ENCODE measurements at places on chromosomes 2 and 18. TPM values are rescaled to one million over a fixed set of nuclear protein-coding genes. Genes with fewer than 3 reads are reported as not detected.
A peak's percentile ranks its signal among the peaks of the same experiment; 100 is the strongest.

The FOXI3 gene
- not detected for total RNA-seq

The CFC1 gene
- total RNA-seq = not detected

The HJURP gene
- total RNA-seq = 42.4 TPM

The ABCG5 gene
- not detected for total RNA-seq

The ALK gene
- total RNA-seq = not detected

The CIB4 gene
- not detected for total RNA-seq

The GULP1 gene
- total RNA-seq = 43.0 TPM

The SERPINB2 gene
- 0.24 TPM for total RNA-seq

The LOXHD1 gene
- total RNA-seq = not detected

The KCNG2 gene
- not detected for total RNA-seq

DNA sequence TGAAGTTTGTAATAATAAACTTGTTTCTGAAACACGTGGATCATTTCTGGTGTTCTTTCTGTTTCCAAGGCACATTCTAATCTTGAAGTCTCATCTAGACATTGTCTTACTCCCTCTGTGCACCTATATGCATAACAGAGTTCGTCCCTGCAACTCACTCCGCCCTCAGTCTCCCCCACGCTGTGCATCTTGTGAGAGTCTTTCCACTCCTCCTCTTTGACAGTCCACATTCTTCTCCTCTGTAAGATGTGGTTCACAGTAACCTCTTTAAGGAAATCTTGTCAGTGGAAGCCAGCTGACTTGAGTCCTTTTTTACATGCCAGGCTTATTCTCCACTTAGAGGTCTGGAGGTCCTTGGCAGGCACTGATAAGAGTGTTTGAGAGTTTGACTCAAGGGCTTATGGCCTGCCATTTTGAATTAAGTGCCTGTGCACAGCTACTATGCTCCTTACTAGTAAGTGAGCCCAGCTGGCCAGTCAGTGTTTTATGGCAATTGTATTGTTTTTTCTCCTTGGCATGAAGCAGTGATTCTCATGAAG is 108.9 kb upstream of the IL1R2 start:
- DNase-seq = no peak

- peak; percentile 67 for DNase-seq
Measured at GRCh38 chr2:223088866-223089265, 36.9 kb downstream of the KCNE4 start.

DNA sequence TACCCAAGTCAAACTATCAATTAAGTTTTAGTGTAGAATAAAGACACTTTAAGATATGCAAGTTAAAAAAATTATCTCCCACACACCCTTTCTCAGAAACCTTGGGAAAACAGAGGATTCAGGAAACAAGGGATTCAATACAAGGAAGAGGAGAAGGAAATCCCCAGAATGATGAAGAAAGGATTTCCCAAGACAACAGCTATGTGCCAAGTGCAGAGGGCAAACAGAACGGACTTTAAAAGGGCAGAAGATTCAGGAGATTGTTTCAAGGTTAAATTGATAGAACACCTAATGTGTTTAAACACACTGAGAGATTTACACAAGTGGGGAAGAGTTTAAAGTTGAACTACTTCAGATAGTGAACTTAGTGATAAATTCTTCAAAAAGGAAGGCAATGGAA is 71.5 kb upstream of the EPAS1 start:
- DNase-seq = peak; percentile 79

DNA sequence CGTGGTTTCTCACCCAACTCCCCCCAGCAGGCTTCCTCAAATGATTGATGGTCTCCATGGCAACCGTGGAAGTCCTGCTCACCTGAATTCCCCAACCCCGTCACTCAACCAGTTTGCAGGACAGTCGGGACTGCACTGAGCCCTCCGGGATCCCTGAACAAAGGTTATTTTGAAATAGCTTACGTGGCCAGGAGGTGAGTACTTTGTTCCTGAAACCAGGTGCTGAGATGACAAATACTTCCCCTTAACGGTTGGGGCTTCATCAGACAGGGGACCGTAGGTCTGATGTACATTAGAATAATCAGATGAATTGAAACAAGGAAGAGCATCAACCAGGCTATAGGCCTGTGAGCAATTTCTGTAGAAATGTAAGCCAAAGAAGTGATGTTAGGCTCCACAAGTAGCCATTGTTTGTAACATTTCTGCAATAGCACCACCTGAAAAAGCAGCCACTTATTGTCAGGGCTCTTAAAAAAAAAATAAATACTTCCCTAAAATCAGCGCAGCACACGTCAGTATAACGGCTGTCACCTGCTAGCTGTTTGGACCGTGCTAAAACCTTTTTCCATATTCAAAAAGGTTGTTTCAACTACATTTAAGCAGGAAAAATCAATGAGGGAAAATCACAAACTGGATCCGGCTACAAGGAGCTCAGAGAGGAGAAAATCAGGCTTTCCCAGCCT is 206.4 kb upstream of the ID2 start:
- no peak for DNase-seq

DNA sequence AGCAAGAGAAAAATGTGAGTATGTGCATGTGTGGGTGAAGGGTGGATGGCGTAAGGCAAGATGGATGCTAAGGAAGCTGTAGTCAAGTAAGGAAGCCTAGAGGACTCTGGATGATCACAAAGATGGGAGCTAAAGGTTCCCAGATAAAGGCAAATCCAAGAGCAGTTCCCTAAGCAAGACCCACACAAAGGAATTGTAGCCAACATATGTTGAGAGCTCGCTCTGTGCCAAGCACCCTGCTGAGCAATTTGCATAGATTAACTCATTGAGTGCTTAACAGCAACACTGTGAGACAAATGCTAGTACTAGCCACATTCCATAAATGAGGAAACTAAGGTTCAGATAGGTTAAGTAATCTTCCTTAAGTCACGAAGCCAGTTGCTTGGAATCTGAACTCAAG is 132.6 kb downstream of the C1D start:
- no peak for DNase-seq

- no peak for DNase-seq
Measured at GRCh38 chr2:118056165-118056534, 32.1 kb upstream of the INSIG2 start.

- DNase-seq = no peak
Measured at GRCh38 chr2:68119504-68119903, 38.2 kb upstream of the PNO1 start.

DNA sequence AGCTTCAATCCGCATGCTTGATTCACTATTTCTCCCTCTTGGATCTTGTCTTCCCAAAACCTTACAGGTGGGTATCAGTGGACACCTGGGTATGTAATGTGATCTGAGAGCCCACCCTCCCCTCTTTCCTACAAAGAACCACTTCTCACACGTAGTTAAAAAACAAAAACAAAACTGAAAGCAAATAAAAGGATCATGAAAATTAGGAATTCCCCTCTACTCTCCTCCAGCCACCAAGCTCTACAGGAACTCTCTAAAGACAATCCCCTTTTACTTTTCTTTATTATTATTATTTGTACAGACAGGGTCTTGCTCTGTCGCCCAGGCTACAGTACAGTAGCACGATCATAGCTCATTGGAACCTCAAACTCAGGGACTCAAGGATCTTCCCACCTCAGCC is 40.8 kb upstream of the MYO1B start:
- no peak for DNase-seq

GRCh38 chr2:47568164-47568850 is 165.4 kb downstream of the MSH2 start:
- DNase-seq = no peak

DNA sequence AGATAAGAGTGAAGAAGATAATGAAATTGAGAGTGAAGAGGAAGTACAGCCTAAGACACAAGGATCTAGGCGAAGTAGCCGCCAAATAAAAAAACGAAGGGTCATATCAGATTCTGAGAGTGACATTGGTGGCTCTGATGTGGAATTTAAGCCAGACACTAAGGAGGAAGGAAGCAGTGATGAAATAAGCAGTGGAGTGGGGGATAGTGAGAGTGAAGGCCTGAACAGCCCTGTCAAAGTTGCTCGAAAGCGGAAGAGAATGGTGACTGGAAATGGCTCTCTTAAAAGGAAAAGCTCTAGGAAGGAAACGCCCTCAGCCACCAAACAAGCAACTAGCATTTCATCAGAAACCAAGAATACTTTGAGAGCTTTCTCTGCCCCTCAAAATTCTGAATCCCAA is 15.7 kb downstream of the MSH6 start:
- DNase-seq = no peak

GRCh38 chr2:16625759-16626158 is 39.9 kb downstream of the CYRIA start:
- no peak for DNase-seq

DNA sequence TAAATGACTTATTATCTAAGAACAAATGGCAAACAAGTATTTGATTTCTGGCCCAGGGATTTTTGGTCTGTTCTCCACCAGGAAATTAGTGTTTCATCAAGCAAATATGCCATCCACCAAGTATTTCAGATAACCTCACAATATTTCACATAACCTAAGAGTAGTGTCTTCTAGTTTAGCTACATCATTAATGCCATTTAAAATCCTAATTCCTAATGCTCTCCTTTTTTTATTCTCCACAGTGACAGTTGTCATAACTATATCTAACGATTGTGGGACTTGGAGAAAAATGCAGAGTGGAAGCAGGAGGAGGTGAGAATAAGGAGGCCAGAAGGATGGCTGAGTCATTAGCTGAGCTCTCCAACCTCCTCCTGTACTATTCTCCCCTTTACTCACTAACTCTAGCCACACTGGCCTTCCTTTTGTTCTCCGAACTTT is 58.5 kb upstream of the CTLA4 start:
- peak; percentile 57 for DNase-seq

DNA sequence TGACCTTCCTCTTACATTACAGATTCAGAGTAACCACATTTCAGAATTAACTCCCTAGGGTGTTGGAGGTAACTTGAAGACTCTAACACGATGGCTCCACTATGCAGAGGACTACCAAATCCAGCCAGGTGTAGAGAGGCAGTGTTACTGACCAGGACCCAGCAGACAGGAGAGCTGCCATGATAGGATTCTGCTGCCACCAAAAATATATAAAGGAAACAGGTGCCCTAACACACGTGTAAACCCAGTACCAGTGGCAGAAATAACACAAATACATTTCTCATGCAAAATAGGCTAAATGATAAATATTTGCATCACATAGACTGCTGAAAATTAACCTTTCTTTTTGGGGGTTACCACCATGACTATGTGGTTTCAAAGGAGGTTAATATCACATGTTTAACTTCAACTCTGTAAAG is 7.0 kb downstream of the ZBTB14 start:
- no peak for DNase-seq

DNA sequence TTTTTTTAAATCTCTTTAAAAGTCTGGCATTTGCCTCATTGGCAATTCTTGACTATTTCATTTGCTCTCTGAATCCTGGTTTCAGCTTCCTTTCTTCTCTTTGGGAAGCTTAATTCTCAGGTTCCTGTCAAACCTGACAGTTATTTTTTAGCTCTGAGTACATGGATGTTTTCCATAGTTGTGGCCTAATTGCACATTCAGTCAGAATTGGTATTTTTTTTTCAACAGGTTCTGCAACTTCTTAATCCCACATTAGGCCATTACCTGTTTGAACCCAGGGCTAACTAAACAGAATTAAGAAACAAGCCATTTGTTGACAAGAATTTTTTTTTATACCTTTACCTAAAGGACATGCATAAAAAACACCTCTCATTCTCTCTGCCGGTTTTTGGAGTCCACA is 338.8 kb downstream of the SETBP1 start:
- DNase-seq = no peak

All from endothelial cell of umbilical vein (primary cell).